Fibroblast of lung (primary cell): ENCODE measurements at places on chromosomes 16 and 17. TPM values are rescaled to one million over a fixed set of nuclear protein-coding genes. Genes with fewer than 3 reads are reported as not detected.

The SLC43A2 gene
- total RNA-seq: 2.3 and 8.4 TPM in 2 replicates

The GP2 gene
- total RNA-seq: not detected in 2 replicates

The FAM171A2 gene
- total RNA-seq: 5.0 and 6.4 TPM in 2 replicates

DNA sequence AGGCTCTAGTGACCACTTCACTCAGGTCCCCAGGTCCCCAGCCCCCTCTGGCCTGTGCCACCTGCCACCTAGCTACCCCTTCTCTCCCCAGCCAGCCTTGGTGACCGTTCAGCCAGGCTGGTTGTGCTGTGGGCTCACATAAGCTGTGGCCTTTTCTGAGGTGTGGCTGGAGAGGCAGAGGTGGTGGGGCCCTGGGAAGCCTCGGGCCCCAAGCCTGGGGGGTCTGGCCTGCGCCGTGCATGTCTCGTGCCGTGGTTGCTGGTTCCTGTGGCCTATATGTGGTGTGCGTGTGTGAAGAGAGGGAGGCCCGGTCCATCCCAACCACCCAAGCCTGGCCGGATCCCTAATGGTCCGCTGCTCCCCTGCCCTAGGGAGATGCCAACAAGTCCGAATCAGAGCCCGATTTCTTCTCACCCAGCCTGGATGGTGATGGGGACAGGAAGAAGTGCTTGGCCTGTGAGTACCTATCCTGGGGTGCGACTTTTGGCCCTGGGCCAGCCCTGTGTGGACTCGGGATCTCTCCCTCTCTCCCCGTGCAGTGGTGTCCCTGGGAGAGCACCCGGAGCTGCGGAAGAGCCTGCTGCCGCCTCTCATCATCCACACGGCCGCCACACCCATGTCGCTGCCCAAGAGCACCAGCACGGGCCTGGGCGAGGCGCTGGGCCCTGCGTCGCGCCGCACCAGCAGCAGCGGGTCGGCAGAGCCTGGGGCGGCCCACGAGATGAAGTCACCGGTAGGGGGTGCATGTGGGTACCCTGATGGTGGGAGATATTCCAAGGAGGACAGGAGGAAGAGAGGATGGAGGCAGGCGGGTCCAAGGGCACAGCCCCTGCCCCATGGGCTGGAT, 35.9 kb downstream of the CACNA1G start:
- DNase-seq: no peak

GRCh38 chr16:8720080-8720966, 45.9 kb downstream of the ABAT start:
- DNase-seq: no peak

GRCh38 chr17:45784741-45785479, 790 bp downstream of the CRHR1 start:
- no peak for DNase-seq

GRCh38 chr17:63961355-63962212, 11.1 kb downstream of the SCN4A start:
- DNase-seq: peak; percentile 41

DNA sequence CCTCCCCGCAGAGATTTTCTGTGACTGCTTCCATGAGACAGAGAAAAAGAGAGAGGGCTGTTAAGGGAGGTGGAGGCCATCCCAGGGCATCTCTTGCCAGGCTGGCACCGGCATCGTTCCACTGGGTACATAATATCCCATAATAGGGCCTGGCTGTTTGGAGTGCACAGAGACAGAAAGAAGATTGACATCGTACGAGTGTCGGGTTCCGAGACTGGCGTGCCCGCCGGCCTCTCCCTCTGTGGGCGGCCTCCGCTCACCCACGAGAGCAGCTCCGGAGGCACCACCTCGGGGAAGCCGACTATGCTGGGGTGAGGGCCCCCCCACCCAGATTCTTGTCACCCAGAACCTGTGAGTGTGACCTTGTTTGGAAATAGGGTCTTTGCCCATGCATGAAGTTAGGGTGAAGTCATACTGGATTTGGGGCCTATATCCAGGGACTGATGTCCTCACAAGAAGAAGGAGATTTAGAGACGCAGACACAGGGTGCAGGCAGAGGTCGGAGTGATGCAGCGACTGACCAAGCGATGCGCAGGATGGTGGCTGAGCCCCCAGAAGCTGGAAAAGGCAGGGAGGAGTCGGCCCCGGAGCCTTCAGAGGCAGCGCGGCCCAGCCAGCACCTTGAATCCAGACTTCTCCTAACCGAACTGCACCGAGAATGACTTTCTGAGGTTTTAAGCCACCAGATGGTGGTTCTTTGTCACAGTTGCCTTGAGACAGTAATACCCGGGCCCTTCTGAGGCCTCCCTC, 101.8 kb upstream of the CIBAR2 start:
- no peak for DNase-seq

- DNase-seq: no peak
Measured at GRCh38 chr17:41692722-41693521, 4.2 kb downstream of the EIF1 start.

DNA sequence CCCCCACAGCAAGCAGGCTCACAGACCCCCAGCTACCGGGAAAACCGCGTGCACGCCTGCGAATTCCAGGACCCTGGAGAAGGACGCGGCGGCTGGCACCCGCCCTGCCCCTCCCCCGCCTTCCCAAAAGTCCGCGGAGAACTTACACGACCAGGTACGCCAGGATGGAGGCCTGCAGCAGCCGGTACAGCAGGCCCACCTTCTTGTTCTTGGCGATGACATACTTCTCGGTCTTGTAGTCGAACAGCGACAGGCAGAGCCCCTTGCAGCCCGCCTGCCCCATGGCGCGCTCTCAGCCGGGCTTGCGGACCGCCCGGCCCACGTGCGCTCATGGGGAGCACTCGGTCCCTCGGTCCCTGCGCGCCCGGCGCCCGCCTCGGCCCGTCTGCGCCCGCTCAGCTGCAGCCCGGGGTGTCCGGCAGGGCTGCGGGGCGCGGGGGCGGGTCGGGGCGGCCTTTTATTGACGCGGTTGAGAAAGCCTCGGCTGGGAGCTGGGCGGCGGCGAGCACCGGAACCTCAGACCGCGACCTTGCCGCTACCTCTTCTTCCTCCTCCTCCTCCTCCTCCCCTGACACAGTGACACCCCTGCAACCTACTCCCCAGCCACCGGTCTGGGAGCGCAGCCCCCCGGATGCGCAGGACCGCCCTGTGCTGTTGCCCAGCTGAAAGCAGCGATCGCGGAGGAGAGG, at the start of gene P2RX5:
Gene P2RX5, minus strand, starts transcription at position 433 of the 689 bp plus-strand sequence. Its CDS starts 150 bp downstream, at position 283.
- peak; percentile 21 for DNase-seq

- DNase-seq: no peak
Measured at GRCh38 chr17:32673964-32674363, 187.2 kb downstream of the CDK5R1 start.

DNA sequence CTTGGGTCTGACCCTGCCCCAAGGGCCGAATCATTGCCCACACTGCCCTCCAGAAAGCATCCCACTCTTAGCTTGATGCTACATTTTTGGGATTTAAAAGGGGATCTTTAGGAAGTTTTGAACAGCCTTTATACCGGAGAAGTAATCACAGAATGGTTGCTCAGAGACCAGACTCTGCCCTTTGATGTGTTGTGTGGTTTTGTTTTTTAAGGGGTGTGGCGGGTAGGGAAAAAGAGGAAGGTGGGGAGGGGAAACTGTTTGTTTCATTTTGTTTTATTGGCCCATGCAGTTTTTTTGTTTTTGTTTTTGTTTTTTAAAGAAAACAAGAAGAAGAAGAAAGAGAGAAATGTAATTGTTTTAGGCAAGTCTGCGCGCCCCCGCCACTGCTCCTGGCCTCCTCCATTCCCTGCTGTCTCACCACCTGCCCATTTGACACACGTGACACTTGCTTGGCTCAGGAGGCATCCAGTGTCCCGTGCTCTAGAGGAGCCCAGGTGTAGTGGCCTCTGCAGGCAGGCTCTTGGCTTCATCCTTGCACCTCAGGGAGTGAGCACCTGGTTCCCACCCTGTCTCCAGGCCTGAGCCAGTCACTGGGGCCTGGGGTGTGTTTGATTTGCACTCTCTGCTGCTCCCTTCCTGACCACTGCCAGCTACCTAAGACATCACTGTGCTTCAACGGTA, 35.7 kb downstream of the GNAO1 start:
- no peak for DNase-seq

DNA sequence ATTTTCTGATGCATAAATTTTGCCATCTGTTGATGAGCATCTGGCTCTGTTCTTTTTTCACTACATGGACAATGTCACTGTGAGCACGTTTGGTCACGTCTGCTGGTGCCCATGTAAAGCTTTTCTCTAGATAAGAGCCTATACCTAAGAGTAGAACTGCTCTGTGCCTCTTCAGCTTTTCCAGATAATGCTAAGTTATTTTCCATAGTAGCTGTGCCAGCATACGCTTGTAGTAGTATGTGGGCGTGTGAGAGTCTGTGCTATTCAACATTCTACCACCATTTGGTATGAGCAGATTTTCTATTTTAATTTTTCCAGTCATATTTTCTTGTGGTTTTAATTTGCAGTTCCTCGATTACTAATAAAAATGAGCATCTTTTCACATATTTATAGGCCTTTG, 33.2 kb downstream of the VPS35L start:
- DNase-seq: peak; percentile 49

DNA sequence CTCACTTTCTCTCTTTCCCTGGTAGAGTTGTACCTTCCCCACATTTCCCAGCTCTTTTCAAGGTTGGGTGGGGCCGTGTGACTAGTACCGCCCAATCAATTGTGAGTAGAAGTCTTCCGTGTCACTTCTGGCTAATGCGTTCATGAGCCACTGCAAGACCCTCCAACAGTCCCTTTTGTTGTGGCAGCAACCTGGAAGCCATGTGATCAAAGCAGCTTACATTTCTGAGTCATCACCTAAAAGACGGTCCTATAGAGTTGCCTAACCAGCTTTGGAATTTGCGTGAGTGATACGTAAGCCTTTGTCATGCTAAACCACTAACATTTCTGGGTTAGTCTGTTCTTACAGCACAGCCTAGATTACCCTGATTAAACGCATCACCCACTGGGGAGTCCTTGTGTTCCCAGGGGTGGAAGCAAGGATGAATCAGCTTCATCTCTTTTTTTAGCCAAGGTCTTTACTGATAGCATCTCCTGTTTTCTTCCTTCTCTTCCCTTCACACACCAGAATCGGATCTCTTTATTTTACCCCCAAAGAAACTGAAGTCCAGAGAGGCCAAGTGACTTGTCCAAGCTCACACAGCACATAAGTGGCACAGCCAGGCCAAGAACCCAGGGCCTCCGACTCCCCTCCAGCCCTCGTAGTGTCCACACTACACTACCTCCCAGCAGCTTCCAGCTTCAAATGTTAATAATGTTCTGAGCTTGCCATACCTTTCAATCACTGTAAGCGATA, 366.3 kb upstream of the XYLT1 start:
- DNase-seq: peak; percentile 99

- no peak for DNase-seq
Measured at GRCh38 chr16:1958715-1959268, 546 bp upstream of the NDUFB10 start.

GRCh38 chr16:54370278-54371040, 83.9 kb upstream of the IRX3 start:
- DNase-seq: no peak

DNA sequence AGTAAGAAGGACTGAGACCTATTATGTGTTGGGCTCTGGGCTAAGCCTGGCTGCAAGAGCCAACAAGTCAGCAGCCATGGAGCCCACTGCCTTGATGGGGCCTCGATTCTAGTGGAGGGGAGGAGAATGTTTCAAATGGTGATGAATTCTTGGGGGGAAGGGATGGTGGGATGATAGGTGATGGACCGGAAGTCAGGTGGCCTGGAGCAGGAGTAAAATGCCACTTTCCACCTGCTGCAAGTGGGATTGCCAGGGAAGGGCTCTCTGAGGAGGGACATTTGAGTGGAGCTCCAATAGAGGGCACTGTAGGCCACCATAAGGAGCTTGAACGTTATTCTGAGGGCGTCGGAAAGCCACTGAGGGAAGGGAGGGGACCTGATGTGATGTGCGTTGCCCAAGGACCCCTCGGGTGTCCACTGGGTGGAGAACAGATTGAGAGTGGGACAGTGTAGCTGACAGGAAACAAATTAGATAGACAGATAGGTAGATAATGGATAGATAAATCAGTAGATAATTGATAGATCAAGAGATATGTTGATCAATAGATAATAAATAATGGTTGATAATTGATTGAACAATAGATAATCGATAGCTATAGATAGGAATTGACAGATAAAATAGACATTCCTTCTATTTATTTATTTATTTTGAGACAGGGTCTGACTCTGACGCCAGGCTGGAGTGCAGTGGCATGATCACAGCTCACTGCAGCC, 18.2 kb upstream of the NXPH3 start:
- DNase-seq: peak; percentile 56

GRCh38 chr17:66725956-66726355, 109.0 kb upstream of the CACNG5 start:
- no peak for DNase-seq

DNA sequence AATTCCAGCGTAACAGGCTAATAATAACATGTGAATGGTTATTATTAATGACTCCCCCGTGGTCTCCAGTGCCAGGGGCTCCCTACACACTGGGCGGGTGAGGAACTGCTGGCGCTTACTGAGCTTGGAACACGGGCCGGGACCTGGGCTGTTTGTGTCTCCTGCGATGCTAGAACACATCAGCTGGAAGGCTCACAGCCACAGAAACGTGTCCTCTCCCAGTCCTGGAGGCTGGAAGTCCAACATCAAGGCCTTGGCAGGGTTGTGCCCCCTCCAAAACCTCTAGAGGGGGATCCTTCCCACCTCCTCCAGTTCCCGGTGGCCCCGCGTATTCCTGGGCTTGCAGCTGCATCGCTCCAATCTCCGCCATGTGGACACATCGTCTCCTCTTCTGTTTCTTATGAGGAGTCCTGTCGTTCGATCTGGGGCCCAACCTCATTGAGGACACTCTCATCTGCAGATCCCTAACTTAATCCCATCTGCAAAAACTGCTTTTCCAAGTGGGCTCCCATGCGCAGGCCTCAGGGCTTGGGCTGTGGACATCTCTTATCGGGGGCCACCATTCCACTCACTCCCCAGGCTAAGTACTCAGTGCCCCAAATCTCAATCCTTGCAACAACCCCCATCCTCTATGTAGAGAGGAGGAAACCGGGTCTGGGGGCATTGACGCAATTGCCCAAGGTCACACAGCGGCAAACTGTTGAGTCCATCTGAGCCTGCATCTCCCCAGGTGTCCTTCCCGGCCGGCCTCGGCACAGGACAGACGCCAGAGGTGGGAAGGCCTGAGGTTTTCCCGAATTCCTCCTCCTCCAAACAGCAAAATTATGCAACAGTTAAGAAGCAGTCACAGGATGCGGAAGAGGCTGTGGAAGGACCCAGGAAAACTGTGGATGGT, 193.9 kb downstream of the IRF8 start:
- DNase-seq: no peak

GRCh38 chr16:19119564-19119963, 5.8 kb downstream of the ITPRIPL2 start:
- DNase-seq: peak; percentile 79

GRCh38 chr17:48499248-48499647, 31.6 kb downstream of the HOXB1 start:
- peak; percentile 51 for DNase-seq

DNA sequence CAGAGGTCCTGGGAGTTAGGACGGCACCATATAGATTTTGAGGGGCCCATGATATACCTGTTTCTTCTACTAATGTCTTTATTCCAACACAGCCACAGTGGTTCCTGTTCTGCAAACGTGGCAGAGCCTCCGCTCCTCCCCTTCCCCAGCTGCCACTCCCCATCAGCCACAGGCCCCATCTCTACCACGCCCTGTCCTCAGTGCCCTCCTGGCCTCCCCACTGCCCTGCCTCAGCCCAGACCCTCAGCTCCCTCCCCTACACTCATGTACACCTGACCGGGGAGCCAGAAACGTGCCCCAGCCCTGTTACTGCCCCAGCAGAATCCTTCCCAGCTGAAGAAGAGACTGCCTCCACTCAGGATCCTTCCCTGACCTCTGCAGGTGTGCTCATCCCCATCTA, 11.9 kb upstream of the RBFOX3 start:
- no peak for DNase-seq
